ENCODE measurements at places on chromosomes 7 and 10. TPM values are rescaled to one million over a fixed set of nuclear protein-coding genes. Genes with fewer than 3 reads are reported as not detected.

CTAGE8 gene
- not detected for total RNA-seq

CRHR2 gene
- total RNA-seq, result not detected

PDCD11 gene
- total RNA-seq, result 44.5 TPM

FAM25C gene
- total RNA-seq, result 2.0 TPM

CLRN3 gene
- total RNA-seq, result not detected

AKR1C4 gene
- total RNA-seq, result 0.18 TPM

FBXO24 gene
- 0.12 TPM for total RNA-seq

CDK1 gene
- total RNA-seq, result 88.6 TPM

PON2 gene
- 275 TPM for total RNA-seq

PDZD7 gene
- total RNA-seq, result 0.71 TPM

ANKRD7 gene
- 0.21 TPM for total RNA-seq

POMZP3 gene
- 24.2 TPM for total RNA-seq

STAG3 gene
- 0.15 TPM for total RNA-seq

SLC26A5 gene
- not detected for total RNA-seq

ACTL6B gene
- total RNA-seq, result not detected

UNCX gene
- total RNA-seq, result 0.07 TPM

BICC1 gene
- 32.9 TPM for total RNA-seq

AKR1B15 gene
- total RNA-seq, result 26.7 TPM

OR6B1 gene
- total RNA-seq, result not detected

SFTPD gene
- 0.44 TPM for total RNA-seq

PRKCQ gene
- 4.2 TPM for total RNA-seq

UCN3 gene
- not detected for total RNA-seq

FOXP2 gene
- not detected for total RNA-seq

CAV1 gene
- 457 TPM for total RNA-seq

TBRG4 gene
- 115 TPM for total RNA-seq

KCNK18 gene
- total RNA-seq, result not detected

ZPBP gene
- not detected for total RNA-seq

BMPER gene
- 7.6 TPM for total RNA-seq

TMEM106B gene
- 44.2 TPM for total RNA-seq

WASL gene
- 27.6 TPM for total RNA-seq

WIPF3 gene
- 0.49 TPM for total RNA-seq

LRRC61 gene
- 0.05 TPM for total RNA-seq

NPY gene
- not detected for total RNA-seq

CH25H gene
- not detected for total RNA-seq

FKBP6 gene
- not detected for total RNA-seq

WDR11 gene
- total RNA-seq, result 28.3 TPM

EGFR gene
- total RNA-seq, result 105 TPM

AEBP1 gene
- total RNA-seq, result not detected

ZNF679 gene
- total RNA-seq, result not detected

TFEC gene
- total RNA-seq, result not detected

NKX1-2 gene
- 0.04 TPM for total RNA-seq

SCIN gene
- total RNA-seq, result 0.70 TPM

TSPAN33 gene
- total RNA-seq, result 6.3 TPM

OR2A42 gene
- total RNA-seq, result not detected

GPR26 gene
- not detected for total RNA-seq

LRRTM3 gene
- total RNA-seq, result not detected

ACTR3C gene
- total RNA-seq, result not detected

ACADSB gene
- 9.2 TPM for total RNA-seq

CYP2C8 gene
- not detected for total RNA-seq

KIAA1549 gene
- 8.1 TPM for total RNA-seq
